IPS-NIHi11 (cell line): ENCODE measurements at places on chromosomes 3 and 15.

- DNase-seq = no peak
Observed at GRCh38 chr3:436053-436452, 239.5 kb downstream of the CHL1 start.

GRCh38 chr15:90301707-90302300 is 36.3 kb downstream of the NGRN start:
- DNase-seq = no peak

- no peak for DNase-seq
Observed at GRCh38 chr3:4060064-4060463, 243.1 kb upstream of the SETMAR start.

- DNase-seq = no peak
Observed at GRCh38 chr3:134312072-134312872, 61.6 kb upstream of the RYK start.

- DNase-seq = peak; percentile 78
Observed at GRCh38 chr15:89496155-89497098, at the start of gene RHCG. TSS of gene RHCG (minus strand) at chr15:89496583. CDS start at chr15:89496544, 39 bp downstream.

DNA sequence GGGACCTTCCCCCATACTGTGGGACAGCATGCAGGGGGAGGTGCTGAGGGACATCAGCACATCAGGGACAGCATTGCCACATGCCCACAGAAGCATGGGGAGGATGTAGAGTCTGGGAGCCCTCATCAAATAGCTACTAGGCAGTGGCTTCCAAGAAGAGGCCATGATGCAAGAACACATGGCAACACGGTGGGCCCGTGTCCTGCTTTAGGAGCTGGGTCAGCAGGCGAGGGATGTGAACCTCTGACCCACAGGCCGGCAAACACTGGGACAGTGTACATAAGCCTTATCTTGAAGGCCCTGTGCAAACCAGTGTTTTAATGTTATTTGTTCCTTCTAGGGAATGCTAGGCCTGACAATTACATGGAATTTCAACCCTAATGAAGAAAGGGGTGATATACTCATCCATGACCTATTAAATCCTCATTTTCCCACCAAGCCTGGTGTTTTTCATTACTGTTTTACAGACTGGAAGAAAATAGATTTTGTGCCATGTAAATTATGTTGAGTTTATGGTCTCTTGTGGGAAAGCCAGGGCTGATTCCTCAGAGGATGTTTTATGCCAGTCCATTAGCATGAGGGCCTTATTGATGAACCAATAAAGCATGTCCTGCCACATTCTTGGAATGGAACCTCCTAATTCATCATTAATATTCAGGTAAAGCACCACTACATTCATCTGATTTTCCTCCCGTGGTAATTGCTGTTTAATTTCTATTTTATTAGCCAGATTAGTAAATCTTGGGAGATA is 61.7 kb upstream of the SLC25A26 start:
- no peak for DNase-seq

- no peak for DNase-seq
Observed at GRCh38 chr3:122306622-122306953, 18.5 kb upstream of the CSTA start.

GRCh38 chr15:100863796-100864267 is 15.8 kb upstream of the ALDH1A3 start:
- no peak for DNase-seq

GRCh38 chr15:65105038-65105437 is 10.0 kb downstream of the UBAP1L start:
- no peak for DNase-seq

DNA sequence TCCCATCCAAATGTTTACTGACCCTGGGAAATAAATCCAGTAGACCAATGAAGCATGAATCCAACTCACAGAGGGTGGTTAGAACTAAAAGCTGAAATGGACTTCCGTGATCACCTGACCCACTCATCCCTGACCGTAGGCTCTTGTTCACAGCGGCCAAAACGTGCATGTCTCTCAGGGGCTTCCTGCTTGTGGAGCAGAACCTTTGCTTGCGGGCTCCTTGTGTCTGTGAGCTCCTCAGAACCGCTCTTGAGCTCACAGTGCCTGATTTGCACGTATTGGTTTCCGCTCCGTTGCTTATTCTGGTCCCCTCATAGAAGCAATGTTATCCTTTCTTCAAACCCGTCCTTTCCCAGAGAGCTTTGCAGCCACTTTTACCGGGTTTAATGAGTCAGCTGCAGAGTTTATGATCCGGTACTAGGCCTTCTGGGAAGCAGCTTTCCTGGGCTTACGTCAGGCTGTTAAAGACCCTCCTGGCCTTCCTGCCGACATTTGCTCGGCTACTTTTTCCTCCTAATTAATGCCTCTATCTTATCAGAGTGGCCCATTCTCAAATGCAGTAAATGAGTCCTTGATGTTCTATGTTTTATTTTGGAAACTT is 35.4 kb downstream of the LIPC start:
- no peak for DNase-seq
